SIG-M5 (cell line): ENCODE measurements at places on chromosomes 7 and 10.

GRCh38 chr10:43199684-43200537 is 61.7 kb downstream of the CSGALNACT2 start:
- no peak for DNase-seq

GRCh38 chr7:35985126-35985754 is 167.8 kb upstream of the EEPD1 start:
- DNase-seq, result peak; percentile 4

- DNase-seq, result no peak
These were observed 807.7 kb upstream of the ZWINT start for GRCh38 chr10:57168611-57169240.

DNA sequence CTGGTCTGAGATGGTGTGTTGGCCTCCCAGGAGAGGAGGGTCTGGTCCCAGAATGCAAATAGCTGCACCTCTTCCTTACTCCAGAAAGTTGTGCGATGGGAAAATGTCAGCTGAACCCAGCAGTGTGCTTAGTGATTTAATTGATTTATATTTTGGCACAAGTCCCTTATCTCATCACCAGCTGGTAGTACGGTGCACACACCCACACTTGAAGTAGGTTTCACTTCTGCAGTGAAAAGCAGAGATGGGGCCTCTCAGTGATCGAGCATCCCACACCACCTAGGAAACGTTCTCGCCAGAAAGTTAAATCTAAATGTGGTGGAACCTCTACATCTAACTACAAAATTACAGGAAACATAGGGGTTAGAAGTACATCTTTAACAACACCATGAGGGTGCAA is 80.4 kb downstream of the UBE3C start:
- no peak for DNase-seq

DNA sequence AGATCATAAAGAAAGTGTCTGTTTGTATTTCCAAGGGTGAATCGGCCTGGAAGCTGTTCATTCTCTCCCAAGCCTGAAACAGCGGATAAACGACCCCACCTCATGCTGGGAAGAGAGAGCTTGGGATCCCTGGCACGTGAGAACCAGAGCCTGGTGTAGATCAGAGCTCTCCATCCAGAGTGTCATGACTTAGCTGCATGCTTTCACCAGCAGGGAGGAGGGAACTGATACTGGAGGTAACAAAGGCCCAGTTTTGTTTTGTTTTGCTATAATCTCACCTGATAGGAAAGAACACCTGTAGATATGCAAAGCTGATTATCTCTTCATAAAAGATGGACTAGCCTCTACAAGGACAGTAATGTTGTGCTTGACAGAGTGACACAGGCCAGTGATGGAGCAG is 236.6 kb downstream of the POM121L12 start:
- no peak for DNase-seq

GRCh38 chr7:43592326-43592725 is 9.4 kb downstream of the STK17A start:
- no peak for DNase-seq

DNA sequence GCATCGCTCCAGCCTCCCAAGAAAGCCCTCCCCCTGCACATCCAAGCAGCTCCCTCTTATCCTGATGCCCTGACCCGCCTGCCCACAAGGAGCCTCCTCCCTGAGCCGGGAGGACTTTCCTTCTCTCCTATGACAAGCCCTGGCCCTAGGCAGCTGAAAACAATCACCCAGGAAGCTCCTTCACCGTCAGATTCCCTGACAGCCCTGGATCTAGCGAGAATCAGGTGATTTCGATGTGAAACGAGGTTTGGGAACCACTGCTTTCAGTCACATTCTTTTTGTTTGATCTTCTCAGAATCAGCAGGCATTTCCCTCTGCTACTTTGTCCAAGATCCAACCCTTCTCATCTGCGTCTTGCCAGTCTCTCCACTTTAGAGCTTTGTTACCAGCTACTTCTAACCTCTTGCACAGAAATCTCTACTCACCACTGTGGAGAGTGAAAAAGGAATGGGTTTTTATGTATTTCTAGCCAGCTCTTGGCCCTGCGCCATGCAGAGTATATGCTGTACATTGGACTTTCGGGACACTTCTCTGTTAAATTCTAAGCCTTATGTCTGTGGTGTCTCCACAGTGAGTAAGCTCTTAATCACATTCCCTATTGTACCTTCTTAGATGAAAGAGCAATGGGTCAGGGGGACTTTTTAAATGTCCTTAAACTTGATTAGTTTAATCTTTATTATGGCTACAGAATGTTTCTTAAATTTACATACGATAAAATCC is 253.2 kb upstream of the C7orf33 start:
- DNase-seq, result no peak
